Activated T-cell treated with anti-CD3 and anti-CD28 coated beads for 24 hours (primary cell): ENCODE measurements at places on chromosomes 11 and 22.

GRCh38 chr11:120511116-120511819 lies at the start of gene GRIK4:
TSS of gene GRIK4 (plus strand) at chr11:120511748. CDS start at chr11:120660319, 148,571 bp downstream.
- peak; percentile 70 for DNase-seq

GRCh38 chr11:77053217-77054015 lies 13.4 kb upstream of the CAPN5 start:
- DNase-seq: no peak

GRCh38 chr11:18449251-18449650 lies 6.4 kb upstream of the LDHAL6A start:
- DNase-seq: no peak

GRCh38 chr11:3182462-3182852 lies 17.3 kb upstream of the OSBPL5 start:
- no peak for DNase-seq

DNA sequence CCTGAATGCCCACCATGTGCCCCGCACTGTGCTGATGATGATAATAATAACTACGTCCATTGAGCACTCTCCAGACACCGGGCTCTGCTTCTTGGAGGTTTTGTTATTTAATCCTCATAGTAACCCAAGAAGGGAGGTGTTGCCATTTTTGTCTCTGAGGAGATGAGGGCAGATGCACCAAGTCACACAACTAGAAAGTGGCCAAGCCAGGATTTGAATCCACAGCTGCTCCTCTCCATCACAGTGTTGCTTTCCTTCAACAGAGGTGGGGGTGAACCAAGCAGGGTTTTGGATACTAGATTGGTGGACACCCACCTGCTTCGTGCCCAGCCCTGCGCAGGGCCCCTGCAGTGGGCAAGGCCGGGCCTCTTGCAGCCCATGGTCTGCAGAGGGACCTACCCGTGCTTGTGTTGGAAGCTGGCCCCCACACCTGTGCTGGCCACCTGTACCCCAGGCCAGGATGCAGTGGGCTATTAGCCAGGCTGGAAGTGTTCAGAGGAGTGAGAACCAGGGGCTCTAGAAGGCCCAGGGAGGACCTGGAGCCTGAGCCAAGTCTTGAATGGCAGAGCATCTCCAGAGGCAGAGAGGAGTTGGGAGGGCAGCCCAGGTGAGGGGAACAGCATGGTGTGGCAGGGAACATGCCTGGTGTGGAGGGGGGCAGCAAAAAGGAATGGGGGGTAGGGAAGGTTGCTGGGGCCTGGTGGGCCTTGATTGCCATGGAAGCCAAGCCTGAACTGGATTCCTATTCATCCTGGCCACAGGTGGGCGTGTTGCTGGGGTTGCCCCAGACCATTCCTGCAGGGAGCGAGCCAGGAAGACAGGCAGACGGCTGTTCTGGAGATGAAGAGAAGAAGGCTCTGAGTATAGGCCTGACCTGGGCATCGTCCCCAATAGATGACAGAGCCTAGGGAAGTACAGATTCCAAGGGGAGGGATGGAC lies 2.7 kb upstream of the DPP3 start:
- DNase-seq: no peak

GRCh38 chr22:46044621-46045458 lies 67.9 kb upstream of the WNT7B start:
- DNase-seq: no peak

DNA sequence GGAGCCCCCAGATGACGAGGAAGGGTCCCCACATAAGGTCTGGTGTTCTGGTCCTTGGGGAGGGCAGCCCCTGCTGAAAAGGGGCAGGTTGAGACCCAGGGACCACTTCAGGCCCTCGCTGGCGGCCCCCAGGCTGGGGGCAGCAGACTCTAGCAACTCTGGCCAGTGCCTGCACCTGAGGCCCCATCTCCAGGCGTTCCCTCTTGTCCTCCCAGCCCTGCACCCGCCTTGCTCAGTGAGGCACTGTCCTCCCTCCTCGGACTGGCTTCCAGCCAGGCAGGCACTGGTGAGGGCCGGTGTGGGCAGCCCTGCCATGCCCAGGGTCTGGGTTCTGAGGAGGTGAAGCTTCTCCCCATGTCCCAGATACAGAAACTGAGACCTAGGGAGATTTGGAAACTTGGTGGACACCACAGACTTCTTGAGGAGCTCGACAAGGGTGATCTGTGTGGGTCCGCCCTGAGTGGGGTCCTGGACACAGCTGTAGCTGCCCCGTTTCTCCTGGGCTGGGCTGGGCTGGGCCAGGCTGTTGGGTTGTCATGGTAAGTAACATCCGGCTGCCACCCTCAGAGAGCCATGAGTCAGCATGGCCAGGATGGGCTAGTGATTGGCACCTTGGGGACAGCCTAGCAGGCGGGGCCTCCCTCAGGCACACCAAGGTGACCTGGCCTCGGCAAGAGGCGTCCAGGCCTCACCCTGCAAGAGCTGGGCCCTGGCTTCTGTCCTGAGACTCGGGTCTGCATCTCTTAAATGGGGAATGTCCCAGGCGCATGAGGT lies 11.1 kb upstream of the PHLDA2 start:
- no peak for DNase-seq

GRCh38 chr22:45689211-45689610 lies 17.6 kb downstream of the ATXN10 start:
- no peak for DNase-seq

DNA sequence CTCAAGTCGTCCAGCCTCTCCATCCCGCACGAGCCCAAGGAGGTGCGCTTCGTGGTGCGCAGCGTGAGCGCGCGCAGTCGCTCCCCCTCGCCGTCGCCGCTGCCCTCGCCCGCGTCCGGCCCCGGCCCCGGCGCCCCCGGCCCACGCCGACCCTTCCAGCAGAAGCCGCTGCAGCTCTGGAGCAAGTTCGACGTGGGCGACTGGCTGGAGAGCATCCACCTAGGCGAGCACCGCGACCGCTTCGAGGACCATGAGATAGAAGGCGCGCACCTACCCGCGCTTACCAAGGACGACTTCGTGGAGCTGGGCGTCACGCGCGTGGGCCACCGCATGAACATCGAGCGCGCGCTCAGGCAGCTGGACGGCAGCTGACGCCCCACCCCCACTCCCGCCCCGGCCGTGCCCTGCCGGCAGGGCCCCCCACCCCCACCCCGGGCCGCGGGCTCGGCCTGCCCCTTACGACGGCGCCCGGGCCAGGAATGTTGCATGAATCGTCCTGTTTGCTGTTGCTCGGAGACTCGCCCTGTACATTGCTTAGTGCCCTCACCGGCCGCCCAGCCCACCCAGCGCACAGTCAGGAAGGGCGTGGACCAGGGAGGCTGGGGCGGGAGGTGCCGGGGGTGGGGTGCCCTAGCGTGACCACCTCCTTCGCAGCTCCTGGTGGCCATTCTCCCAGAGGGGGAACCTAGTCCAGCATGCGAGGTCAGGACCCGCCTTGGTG lies 6.9 kb upstream of the ACR start:
- DNase-seq: no peak

DNA sequence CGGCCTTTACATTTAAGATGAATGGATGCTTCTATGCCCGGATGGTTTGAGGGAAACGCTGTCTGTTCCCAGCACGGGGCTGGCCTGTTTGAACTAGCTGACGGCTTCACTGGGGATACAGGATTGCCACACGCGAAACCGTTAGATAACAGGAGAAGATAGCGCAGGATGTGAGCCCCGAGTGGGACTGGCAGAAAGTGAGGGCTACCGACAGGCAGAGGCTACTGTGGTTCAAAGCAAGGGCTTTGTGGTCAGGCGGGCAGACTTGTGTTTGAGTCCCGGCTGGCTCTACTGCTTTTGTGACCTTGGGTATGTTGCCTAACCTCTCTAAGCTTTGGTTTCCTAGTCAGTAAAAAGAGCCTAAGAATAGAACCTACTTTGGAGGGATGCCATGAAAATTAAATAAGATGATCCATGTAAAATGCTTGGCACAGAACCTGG lies 2.8 kb upstream of the OAF start:
- DNase-seq: no peak

DNA sequence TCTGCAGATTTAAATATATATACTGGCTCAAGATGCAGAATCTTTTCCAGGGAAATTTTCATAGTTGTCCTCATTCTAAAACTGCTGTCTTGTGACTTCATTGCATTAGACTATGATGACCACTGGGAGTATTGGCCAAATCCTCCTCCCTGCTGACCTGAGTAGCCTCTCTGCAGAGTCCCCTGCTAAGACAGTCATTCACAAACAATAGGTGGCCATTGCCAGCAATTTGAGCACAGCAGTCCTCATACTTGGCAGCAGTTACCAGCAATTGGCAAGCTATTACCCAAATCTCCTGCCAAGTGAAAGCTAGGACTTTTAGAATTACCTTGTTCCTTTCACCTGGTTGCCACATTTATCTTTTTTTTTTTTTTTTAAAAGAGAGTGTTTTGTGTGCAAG lies 325.8 kb downstream of the FAT3 start:
- DNase-seq: no peak

- no peak for DNase-seq
Observed at GRCh38 chr11:60852117-60852981, 3.4 kb downstream of the PTGDR2 start.

GRCh38 chr11:47259232-47259977 lies 1.6 kb downstream of the NR1H3 start:
- peak; percentile 28 for DNase-seq

DNA sequence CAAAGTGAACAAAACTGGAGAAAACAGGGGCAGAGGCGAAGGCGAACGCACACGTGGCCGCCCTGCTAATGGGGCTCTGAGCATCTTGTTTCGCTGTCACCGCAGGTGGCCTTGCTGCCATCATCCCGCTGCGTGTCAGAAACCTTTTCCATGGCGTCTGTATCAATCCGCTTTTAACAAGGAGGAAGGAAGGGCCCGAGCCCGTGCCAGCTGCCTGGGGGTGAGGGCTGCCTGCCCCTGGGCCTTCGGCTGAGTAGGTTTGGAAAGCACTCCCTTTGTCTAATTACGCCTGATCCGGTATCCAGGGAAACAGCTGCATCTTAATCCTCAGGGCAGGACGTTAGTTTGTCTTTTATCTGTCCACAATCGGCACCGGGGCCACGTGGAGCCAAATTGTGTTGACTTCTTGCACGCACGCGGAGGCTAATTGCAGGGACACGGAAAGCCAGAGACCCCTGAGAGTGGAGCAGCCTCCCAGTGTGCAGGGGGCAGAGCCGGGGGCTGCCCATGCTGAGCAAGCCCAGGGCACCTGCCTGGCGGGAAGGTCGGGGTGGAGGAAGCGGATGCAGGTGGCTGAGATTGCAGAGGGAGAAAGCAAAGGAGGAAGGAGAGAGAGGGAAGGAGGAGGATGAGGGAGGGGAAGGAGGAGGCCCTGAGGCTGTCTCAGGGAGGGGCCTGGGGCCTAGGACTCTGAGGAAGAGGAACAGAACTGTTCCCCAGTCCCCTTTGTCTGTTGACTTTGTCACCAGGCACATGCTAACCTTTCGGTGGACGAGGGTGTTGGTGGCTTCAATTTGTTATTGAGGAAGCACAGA lies 19.2 kb upstream of the TH start:
- no peak for DNase-seq

DNA sequence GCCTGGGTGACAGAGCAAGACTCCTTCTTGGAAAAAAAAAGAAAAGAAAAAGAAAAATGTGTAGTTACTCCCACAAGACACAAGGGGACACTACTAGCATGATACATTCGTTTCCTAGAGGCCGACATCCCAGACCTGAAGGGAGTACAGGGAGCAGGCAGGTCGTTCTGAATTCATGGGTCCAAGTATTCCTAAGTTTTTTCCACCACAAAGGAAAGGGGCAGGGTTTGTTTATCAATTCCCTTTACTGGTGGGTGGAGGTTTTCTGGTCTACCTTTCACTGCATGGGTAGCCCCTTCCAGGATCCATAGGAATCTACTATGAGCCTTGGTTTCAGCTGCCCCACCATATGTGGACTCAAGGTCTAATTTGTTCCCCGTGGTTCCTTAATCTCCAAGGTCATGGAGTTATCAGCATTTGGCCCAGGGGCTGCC lies 11.8 kb downstream of the TIGD3 start:
- DNase-seq: no peak

DNA sequence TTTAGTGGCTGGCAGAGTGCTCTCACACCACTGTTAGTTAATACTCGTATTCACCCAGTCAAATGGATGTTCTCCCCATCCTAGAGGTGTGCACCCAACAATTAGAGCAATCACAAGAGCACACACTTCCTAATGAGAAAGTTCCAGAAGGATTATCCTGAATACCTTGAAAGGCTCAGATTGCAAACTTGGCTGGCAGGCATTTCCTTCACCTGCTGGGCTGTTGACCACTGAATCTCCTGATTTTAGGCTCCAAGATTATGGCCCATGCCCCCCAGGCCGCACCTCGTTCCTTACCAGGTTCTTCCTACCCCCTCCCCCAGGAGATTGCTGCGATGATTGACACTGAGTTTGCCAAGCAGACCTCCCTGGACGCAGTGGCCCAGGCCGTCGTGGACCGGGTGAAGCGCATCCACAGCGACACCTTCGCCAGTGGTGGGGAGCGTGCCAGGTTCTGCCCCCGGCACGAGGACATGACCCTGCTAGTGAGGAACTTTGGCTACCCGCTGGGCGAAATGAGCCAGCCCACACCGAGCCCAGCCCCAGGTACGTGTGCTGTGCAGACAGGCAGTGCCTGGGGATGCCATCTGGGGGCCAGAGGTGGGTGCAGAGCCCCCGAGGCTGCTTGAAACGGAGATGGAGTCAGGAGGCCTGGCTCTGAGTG lies 26.9 kb downstream of the TAB1 start:
- DNase-seq: no peak

GRCh38 chr11:12213883-12214282 lies 103.5 kb downstream of the MICAL2 start:
- DNase-seq: no peak

DNA sequence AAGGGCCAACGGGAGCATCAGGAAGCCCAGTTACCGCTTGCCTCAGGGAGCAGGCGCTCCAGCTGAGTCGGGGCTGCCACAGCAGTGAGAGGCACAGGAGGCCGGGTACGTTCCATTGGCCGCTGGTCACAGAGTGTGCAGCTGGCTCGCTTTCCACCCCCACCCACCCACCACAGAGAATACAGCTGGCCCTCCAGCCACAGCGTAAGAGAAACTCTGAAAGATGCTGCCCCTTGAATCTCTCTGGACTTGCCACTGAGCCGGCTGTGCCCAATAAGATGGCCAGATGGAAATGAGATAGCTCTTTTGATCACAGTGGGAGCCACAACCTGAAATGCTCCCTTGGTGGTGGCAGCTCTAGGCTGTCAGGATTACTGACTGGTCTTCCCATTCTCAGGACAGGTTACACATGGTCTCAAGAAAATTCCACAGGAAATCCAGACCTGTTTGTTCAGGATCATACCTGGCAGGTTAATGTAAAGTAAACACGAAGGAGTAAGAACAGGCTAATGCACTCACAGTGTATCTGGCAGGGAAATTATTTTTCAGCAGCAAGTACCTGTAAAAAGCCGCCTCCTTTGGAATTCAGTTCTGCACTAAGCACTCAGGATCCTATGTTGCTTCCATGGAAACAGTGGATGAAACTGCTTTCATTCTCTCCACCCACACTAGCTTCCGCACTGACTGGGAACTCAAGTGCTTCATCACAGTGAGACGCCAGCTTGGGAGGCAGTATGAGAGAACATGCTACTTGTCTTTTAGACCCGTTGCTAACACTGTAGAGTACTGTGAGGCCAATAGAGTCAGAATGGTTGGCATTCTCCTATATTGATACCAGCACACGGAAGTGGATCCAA lies 16.5 kb downstream of the SIAE start:
- DNase-seq: no peak

- DNase-seq: no peak
Observed at GRCh38 chr11:70246196-70246595, 24.3 kb upstream of the PPFIA1 start.
